ENCODE measurements at places on chromosomes 7 and 10.
A peak's percentile ranks its signal among the peaks of the same experiment; 100 is the strongest.

DNA sequence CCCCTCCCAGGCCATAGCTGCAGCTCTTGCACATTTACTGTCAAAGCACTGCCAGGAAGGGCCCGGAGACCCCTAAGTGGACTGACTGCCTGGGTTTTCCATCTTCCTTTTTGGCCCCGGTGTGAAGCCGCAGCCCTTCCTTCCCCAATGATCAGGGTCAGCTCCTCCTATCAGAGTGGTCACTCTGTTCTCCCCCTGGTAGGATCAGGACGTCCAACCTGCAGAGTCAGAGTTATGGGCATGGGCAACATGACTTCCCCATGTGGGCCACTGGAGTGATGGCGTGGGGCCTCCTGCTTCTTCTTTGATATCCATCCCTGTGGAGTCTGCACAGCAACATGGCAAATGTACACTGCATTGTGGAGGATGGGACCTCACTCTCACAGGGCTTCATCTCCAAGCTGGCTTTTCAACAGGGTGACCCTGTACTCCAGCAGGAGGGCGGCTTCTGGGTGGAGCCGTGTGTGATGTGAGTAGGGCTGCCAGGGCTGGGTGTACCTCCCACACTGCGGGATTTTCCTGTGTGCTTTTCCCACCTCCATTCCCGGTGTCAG is 6.4 kb upstream of the RAMP3 start:
- no peak for DNase-seq

- DNase-seq, result no peak
Observed at GRCh38 chr7:154171422-154171821, 119.2 kb downstream of the DPP6 start.

DNA sequence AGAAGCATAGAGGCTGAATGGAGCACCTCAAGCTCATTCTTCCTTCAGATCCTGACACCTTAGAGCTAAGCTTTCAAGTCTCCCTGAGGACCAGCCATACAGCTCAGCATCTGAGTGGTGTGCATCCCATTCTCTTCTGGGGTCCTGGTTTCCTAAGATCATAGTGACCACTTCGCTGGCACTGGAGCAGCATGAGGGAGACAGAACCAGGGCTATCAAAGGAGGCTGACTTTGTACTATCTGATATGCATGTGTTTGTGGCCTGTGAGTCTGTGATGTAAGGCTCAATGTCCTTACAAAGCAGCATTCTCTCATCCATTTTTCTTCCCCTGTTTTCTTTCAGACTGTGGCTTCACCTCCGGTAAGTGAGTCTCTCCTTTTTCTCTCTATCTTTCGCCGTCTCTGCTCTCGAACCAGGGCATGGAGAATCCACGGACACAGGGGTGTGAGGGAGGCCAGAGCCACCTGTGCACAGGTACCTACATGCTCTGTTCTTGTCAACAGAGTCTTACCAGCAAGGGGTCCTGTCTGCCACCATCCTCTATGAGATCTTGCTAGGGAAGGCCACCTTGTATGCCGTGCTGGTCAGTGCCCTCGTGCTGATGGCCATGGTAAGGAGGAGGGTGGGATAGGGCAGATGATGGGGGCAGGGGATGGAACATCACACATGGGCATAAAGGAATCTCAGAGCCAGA is 31.0 kb downstream of the PRSS2 start:
- no peak for DNase-seq

GRCh38 chr7:142485617-142486226 is 227.9 kb upstream of the PRSS58 start:
- DNase-seq, result no peak

DNA sequence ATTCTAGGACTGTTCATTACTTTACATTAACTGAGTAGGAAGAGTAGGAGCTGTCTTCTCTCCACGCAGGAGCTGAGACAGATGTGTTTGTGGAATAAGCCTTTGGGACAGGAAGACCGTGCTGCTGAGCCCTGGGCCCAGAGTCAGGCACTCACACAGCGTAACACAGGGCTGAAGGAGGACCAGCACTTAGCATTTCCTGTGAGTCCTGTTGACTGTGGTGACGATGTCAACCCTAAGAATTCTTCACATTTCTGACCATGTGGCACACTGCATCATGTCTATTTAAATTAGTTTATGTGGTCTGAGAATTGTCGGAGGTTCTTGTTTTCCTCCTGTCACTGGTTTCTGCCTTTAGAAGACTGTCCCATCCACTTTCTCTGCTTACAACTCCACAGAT is 117.2 kb downstream of the PIP4K2A start:
- no peak for DNase-seq

DNA sequence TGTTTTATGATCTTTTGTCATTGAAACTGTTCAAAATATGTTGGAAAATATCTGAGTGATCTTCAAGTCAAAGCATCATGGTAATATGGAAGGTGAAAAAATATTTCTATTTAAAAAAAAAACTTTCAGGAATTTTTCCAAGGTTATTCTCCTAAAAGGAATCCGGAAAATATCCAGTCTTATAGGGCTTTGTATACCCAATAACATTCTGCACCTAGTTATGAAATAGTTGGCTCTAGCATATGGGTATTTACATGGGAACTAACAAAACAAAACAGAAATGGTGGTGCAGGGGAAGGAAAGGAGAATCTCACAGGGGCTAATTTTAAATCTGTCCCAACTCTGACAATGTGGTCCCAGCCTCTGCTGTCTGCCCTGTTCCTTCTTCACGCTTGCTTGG is 167.1 kb upstream of the RHEB start:
- no peak for DNase-seq

GRCh38 chr10:23897267-23897666 is 311.7 kb upstream of the KIAA1217 start:
- no peak for DNase-seq

DNA sequence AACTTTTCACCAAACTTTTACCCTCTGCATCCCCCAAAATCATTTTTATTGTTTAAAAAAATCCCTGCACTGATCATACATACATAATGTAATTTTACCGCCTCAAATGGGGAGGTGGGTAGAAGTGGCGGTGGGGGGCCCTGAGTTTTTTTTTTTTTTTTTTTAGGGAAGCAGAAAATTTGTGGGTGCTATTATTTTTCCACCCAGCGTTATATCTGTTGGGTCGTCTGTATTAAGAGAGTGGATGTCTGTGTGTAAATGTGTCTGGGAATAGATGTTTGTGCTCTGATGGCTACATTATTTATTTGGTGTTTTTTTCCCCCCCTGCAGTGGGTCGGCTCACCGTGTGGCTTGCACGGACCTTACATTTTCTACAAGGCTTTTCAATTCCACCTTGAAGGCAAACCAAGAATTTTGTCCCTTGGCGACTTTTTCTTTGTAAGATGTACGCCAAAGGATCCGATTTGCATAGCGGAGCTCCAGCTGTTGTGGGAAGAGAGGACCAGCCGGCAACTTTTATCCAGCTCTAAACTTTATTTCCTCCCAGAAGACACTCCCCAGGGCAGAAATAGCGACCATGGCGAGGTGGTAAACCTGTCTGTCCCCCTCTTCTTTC is 438 bp downstream of the ARID5B start:
- peak; percentile 10 for DNase-seq

DNA sequence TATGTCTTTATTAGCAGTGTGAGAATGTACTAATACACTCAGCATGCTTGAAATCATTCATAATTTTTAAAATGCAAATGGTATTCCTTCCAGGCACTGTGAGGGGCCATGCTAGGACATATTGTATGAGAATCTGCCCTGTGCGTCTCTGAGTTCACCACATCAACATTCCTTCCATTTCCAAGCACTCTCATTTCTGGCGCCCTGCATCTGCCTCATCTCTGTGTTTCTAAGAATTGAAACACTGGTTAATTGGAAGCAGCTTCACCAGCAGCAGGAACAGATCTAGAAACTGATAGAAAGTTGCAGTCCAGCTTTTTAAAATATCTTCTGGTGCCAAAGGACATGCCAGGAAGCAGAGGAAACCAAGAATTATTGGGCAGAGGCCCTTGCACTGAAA is 555.9 kb upstream of the DPP6 start:
- no peak for DNase-seq

GRCh38 chr10:1472178-1472958 is 265.0 kb downstream of the ADARB2 start:
- no peak for DNase-seq

DNA sequence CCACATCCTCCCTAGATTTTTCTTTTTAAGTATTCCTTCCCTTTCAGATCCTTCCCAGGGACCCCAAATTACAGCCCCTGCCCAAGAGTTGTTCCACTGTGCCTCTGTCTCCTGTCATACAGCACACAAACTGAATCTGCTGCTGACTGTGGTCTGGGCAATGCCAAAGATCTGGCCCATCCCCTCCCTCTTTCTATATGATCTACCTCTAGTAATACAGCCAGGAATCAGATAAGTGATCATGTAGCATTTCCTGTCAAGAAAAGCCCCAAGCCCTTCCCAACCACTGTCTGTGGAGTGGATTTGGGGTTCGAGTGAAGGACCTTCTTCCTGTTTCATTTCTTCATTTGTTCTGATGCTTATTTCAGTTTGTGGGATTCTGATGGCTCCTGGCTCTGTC is 6.7 kb downstream of the STX1A start:
- no peak for DNase-seq

DNA sequence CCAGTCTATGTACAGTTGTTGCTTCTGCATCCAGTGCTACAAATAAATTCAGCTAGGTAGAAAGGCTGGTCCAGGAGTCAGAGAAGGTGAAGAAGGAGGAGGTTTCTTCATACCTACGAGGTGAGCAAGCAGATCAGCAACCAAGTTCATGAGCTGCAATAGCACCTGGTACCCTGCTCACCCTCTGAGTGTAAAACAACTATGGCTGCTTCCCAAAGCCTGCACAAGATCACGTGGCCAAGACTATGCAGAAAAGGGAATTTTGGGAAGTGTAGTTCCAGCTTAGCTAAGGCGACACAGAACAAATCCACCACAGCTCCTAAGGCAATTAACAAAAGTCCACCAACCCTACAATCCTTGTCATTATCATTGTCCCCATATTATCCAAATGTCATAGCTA is 95.9 kb upstream of the AUTS2 start:
- no peak for DNase-seq

DNA sequence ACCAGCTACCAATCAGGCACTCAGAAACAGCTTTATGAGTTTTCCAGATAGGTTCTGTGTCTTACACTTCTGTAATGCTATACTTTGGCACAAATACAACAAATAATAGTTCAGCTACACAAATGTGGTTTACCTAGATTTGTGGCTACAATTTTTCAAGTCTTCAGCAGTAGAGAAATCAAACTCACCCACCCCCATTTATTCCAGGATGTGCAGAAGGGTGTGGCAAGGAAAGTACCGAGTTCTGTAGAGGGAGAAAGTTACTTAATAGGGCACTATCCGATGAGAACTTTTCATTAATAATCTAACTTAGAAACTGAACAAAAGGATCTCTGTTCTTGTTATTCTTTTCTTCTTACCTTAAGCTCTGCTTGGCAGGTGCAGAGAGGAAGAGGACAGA is 30.3 kb upstream of the ATP6V0A4 start:
- no peak for DNase-seq

GRCh38 chr10:36608866-36609265 is 516.5 kb upstream of the ANKRD30A start:
- DNase-seq, result no peak

- no peak for DNase-seq
Observed at GRCh38 chr7:39490296-39490695, 75.9 kb upstream of the YAE1 start.

- DNase-seq, result no peak
Observed at GRCh38 chr10:79266543-79267312, 80.5 kb upstream of the PPIF start.

- peak; percentile 46 for DNase-seq
Observed at GRCh38 chr10:9900751-9901150, 1116.9 kb upstream of the CELF2 start.

DNA sequence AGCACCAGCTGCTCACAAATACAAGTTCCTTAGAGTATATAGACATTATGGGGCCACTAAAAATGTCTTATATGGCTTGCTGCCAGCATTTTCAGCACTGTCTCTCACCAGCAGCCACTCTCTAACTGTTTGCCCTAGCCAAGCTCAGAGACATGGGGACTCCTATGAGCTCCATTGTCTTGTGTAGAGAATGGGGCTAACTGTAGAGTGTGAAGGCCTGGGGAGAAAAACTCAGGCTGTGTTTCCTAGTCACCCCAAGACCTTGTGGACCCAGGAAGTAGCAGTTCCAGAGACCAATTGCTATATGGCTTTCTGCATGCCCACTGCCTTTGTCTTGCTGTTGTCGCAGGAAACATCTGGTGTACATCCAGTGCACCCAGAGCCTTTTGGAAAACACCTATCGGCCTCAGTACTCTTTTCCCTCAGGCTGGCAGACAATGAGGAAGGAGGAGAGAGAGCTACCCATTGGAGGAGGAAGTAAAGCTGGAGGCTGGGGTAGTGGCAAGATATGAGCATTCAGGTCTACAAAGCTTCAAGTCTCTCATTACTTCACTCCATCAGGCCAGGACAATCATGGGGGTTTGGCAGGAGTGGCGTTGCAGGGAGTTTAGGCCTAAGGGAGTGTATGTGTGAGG is 28.4 kb downstream of the ENTPD1 start:
- no peak for DNase-seq

DNA sequence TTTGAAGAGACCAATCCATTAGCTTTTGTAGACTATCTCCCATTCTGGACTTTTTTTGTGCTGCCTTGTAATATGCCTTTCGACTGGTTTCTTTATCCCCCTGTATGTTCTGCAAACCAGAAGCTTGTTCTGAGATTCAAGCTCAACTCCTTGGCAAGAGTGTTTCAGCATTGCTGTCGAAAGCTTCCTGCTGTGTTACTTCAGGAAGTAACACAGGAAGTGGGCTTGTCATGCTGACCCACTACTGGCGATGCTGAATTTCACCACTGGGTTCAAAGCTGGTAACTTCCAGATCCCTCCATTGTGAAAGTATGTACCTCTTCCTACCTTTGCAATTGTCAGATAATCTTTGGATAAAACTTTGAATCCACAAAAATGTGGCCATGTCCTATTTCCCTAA is 57.9 kb upstream of the INSYN2A start:
- DNase-seq, result no peak

- no peak for DNase-seq
Observed at GRCh38 chr7:2512179-2512661, 7.4 kb upstream of the LFNG start.

DNA sequence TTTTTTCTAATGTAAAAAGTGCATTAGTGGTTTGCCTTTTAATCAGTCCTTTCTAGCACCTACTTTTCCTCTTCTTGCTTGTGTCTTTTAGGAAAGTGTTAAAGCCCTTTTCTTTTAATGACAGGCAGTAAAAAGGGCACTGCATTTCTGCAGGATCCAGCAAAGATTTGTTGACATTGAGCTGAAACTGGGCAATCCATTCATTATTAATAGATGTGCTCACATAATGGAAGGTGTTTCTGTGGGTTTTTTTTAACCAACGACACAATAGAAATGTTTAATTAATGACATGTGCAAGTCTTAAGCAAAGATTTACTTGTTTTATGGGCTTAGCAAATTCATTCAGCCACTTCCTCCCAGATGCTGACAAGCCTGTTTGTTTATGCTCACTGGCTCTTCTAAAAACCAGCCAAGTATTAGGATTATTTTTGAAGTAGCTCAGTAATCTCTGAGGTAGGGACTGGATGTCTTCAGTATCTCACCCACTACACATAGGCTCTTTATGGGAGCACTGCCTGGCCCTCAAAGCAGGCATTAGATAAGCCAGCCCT is 1201.1 kb downstream of the SORCS1 start:
- DNase-seq, result no peak
